ENCODE measurements at places on chromosomes 6 and 20.

DNA sequence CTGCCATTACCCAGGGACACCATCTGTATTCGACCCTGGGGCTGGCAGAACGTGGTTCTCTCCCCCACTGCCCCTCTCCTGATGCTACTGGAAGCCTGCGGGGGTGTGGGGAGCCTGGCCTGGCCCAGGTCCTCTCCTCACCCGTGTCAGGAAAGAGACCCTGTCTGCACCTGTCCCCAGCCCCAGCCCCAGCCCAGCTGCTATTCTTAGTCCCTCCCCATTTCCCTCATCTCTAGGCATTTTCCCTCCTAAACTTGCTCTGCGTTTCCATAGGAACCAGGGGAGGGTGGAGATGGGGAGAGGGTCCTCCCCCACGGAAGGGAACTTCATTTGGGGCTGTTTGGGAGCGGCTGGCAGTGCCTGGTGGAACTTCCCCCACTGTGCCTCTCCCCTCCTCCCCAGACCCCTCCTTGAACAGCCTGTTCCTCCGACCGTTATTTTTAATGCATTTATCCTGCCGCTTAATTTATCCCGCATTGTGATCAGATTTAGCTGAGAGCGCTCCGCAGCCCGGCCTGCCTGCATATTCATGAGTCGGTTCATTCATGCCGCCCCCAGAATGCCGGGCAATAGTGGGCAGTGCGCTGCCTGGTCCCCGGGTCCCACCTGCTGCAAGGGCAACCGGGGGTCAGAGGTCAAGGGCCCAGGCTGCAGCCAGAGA, 31.8 kb upstream of the DLGAP4 start:
- no peak for DNase-seq

DNA sequence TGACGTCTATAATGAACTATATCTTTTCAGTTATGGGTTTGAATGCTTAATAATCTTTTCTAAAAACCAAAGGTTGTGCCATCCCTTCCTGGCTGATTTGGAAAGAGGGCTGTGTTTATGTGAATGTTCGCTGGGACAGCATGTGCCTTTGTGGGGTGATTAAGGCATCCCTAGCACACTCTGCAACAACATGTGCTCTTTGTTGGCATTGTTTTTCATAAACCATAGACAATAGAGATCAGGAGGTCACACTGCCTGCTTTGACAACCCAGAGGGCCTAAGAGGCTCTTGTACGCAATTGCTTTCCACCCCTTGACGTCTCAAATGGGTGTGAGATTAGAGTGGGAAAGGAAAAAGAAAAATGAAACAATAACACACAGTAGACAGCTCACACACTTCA, 116.0 kb downstream of the LRRC1 start:
- no peak for DNase-seq

DNA sequence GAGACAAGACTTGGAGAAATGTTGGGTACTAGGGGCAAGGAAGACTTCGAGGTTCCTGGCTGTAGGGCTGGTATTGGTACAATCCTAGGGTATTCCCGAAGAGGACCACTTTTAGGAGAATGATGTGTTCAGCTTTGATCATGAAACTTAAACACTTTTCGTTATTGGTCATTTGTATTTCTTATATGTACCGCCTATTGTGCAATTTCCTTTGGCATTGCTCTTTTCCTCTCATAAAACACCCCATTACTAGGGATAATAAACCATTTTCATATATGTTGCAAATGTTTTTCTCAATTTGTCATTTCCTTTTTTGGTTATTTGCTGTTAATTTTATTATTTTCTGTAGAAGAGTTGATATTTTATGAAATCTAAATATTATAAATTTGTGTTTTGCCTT, 18.9 kb upstream of the ARFGEF3 start:
- no peak for DNase-seq

DNA sequence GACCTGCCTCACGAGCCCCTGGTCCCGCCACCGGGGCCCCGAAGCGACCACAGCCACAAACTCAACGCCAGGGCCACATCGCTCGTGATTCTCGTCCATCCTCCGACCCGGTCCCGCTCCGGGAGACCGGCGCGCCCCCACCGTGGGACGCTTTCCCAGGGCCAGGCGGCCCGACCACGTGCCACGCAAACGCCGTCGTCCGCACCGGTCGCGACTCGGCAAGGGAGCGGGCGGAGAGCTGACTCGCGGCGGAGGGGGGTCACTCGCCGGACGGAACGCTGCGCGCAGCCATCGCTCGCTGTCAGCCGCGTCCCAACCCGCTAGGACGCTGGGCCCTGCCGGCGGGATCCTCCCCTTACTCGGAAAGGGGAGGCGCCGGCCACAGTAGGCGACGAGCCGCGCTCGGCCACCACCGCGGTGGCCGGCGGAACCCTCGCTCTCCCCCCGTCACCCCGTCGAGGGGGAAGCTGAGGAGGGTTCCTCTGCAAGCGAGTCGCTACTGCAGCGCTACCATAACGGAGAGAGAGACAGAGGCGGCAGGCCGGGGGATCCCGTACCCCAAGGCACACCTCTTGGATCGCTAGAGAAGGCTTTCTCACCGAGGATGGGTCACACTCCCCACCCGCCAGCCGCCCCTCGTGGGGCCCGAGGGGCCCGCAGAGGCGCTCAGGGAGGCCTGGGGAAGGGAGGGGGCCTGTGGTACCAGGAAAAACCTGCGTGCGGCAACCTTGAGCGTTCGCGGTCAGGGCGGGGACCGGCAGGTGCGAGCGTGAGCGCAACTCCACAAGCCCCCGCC, 511.8 kb upstream of the ZNF337 start:
- no peak for DNase-seq

DNA sequence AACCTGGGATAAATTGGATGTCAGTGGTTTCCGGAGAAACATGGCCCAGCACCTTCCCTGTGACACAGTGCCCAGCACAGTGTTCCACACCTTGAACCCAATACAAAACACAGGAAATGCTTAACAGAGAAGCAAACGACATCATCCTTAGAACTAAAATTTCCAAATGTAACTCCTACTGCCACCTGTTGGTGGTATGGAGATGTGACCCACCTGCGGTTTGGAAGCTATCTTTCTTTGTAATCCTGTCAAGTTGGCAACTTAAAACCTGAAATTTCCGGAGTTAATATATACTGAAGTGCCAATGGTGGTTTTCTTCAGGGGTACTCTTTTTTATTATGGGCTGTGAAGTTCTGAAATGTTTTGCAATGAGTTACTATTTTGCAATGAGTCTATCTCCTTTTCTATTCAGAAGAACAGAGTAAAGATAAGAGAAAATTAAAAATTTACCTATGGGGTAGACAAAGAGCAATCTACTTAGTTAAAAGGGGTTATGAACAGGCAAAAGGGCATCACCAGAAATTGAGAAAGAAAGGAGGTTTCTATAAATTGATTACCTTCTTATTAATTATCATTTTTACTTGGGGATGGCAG, 658.8 kb downstream of the PTPRT start:
- DNase-seq, result no peak

DNA sequence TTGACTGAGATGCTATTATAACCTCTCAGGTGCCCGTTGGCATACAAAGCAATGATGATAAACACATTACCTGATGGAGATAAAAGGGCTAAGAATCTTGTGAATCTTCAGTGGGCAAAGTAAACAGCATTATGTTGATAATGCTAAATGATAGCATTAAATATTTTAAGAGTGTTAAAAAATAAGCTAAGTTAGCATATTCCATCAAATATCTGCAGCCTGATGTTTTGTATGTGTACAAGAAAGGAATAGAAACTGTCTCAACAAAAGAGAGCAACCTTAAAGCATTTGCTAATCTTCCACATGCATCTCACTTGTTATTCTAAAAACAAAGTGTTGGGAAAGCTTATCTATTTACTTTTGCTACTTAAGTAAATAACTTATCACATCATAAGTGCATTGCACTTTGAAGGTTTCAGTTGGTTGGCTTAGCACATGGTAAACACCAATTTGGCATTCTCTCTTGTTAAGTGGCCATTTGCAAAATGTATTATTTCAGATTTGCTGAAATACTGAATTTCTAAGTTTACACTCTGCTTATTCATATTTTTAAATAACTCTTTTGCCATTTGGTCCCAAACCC, 151.6 kb downstream of the SYNDIG1 start:
- no peak for DNase-seq

DNA sequence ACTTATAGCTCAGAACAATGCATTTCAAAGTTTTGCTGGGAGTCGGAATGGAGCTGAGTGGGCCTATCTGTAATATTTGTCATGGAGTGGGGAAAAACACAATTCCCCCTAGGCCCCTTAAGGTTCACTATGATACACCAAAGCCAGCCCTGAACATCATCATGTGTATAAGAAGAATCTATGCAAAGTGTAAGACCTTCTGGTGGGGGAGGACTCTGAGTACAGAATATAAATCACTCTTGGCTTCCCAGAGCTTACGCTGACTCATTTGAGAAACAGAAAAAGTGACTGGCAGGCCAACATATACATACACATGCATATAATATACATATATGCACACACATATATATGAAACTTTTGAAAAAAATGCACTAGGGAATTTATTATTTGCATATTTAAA, 54.1 kb upstream of the UBR2 start:
- no peak for DNase-seq

DNA sequence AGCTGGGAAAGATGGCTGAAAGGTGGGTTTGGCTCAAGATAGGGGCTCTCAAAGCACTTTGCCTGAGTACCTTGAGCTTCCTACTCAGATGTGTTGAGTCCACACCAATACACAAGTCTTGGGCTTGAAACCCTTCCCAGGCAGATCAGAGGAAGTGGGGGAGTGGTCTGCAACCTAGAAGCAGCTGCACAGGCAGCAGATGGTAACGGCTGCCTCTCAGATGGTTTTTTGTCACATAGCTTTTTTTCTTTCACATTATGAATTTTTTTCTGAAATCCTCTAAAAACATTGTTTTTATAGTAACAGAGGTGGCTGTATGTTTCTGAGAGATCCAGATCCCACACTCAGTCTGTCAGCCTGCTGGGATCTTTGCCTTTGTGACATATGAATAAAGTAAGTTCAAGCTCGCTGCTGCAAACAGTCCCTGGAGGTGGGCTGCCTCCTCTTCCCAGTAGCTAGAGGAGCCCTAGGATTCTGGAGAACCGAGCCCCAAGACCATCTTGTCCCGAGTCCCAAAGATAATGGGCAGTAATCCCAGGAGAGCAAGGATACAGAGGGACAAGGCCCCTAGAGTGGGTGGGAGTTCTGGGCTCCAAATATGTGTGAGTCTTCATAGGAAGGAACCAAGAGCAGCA, 97.1 kb upstream of the TOP1 start:
- DNase-seq, result no peak

- no peak for DNase-seq
Observed at GRCh38 chr20:25686081-25687067, 10.3 kb downstream of the ZNF337 start.

DNA sequence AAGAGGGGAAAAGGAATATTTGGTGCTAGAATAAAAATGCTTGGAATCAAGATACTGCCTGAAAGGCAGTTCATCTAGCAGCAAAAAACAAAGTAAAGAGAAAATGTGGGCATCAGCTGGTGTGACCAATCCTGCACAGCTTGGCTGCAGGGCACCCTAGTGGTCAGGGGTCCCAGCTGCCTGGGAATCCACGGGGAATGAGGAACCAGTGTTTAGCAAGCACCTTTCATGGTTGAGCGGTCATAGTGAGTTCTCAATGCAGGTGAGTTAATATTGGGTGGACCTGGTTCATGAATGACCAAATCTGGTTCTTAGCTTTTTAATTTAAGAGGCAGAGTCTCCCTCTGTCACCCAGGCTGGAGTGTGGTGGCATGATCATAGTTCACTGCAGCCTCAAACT, 53.3 kb downstream of the CAP2 start:
- no peak for DNase-seq

DNA sequence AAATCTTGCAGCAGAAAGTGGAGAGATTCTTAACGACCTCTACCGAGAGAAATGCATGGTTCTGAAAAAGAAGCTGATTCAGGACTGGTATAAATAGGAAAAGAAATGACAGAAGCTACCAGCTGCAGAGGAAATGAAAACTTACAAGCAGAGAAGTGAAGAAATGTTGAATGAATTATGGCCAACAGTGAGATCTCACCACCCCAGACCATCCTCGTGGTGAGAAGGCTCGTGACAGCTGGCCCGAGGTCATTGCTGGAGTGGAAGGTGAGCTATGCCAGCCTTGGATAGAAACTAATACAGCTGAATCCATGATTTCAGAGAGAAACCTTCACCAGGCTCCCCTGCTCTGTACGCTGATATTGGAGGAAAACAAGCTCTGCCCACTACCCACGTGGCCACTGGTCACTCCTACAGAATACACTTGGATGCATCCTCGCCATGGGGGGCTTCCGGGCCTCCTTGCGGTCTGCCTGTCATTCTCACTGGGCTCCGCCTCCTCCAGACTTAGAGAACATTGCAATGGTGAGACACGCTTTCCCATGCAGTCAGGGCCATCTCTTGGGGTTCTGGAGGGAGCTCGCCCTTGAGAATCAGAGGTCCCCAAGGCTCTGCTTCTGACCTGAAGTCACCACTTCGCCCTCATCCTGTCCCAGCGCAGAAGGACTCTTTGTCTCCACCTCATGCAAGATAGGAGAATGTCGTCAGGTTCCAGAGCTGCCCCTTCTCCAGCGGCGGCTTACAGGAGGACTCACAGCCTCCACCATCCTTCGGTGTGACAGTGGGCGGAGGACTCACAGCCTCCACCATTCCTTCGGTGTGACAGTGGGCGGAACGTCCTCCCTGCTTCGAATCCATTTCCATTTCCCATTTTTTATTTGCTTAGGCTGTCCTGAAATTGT, 10.6 kb upstream of the TUBB2B start:
- DNase-seq, result no peak

- no peak for DNase-seq
Observed at GRCh38 chr20:50586531-50587232, 76.5 kb downstream of the PTPN1 start.

GRCh38 chr6:76885861-76886301, 577.4 kb downstream of the HTR1B start:
- no peak for DNase-seq

DNA sequence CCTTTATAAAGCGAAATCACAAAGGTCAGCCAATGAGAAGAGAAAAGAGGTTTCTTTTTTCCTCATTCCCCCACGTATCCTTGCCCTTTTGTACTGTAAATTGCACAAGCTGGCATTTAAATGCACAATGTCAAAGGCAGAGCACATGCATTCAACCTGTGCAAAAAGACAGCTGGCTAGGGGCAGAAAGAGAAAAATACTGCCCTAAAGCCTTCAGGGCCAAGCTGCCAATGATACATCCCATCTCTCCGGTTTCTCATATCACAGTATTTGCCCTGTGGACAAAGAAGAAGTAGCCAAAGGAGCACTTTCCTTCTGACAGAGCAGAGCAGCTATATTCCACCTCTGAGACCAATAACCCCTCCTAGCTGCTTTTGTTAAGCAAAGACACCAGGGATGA, 219.2 kb downstream of the TRDN start:
- no peak for DNase-seq

GRCh38 chr6:19979986-19980385, 142.8 kb downstream of the ID4 start:
- DNase-seq, result no peak

Measured in T-helper 2 cell (primary cell).